ENCODE measurements at places on chromosomes 2 and 18.

- peak; percentile 59 for DNase-seq
- H3K27ac ChIP-seq: no peak overlapping the region
- peaks cover 3% of the 10 kb centered on the region for H3K4me1 ChIP-seq
- H3K36me3 ChIP-seq: no peaks in the 10 kb centered on the region
- no peak overlapping the region for H3K4me3 ChIP-seq
- H3K27me3 ChIP-seq: peaks cover 24% of the 10 kb centered on the region
Observed at GRCh38 chr2:177763531-177764265, 308.9 kb downstream of the PDE11A start.

GRCh38 chr2:31558401-31559295 is 22.1 kb downstream of the SRD5A2 start:
- H3K36me3 ChIP-seq: no peaks in the 10 kb centered on the region
- no peak overlapping the region for H3K27ac ChIP-seq
- no peaks in the 10 kb centered on the region for H3K27me3 ChIP-seq
- no peaks in the 10 kb centered on the region for H3K4me1 ChIP-seq
- no peak overlapping the region for H3K4me3 ChIP-seq

DNA sequence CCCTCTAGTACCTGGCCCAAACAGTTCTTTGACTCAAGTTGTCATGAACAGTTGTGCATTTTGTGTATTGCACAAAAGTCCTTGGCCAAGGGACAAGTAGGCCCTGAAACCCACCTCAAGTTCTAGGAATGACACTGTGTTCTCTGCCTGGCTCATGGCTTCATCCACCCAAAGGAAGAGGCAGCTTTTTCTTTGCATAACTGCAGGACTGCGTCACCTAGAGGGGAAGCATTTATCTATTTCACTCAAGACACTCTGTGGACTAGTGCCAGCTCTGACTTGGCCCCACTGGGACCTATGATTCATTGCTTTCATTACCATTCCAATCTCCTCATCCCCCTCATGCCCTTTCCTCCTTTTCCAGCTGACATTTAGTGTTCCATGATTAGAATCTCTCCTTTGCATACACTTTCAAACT is 119.3 kb upstream of the SIX2 start:
- DNase-seq: no peak
- no peaks in the 10 kb centered on the region for H3K36me3 ChIP-seq
- H3K27me3 ChIP-seq: peaks cover 7% of the 10 kb centered on the region
- H3K4me3 ChIP-seq: no peak overlapping the region

- H3K36me3 ChIP-seq: peaks cover 17% of the 10 kb centered on the region
- H3K4me1 ChIP-seq: peaks cover 65% of the 10 kb centered on the region
- H3K4me3 ChIP-seq: peak overlapping the region; percentile 78
- DNase-seq: peak; percentile 32
Observed at GRCh38 chr2:160388464-160389263, 104.9 kb downstream of the RBMS1 start.

- H3K4me1 ChIP-seq: peaks cover 2% of the 10 kb centered on the region
- no peak overlapping the region for H3K27ac ChIP-seq
Observed at GRCh38 chr2:143051465-143051864, 77.8 kb upstream of the ARHGAP15 start.

- H3K4me1 ChIP-seq: no peaks in the 10 kb centered on the region
- no peaks in the 10 kb centered on the region for H3K36me3 ChIP-seq
- H3K27me3 ChIP-seq: no peaks in the 10 kb centered on the region
- no peak overlapping the region for H3K4me3 ChIP-seq
- DNase-seq: no peak
- no peak overlapping the region for H3K27ac ChIP-seq
Observed at GRCh38 chr2:7880566-7880965, 801.3 kb upstream of the ID2 start.

- no peak overlapping the region for H3K27ac ChIP-seq
- H3K27me3 ChIP-seq: no peaks in the 10 kb centered on the region
- no peaks in the 10 kb centered on the region for H3K4me1 ChIP-seq
- no peak overlapping the region for H3K4me3 ChIP-seq
Observed at GRCh38 chr18:25322806-25323205, 29.2 kb downstream of the ZNF521 start.
